Stimulated activated naive CD4-positive, alpha-beta T cell treated with Interleukin-2 at 50 U/mL for 16 hours (primary cell): ENCODE measurements at places on chromosomes 6 and 20.

- no peak for DNase-seq
These were observed 49.4 kb upstream of the FYN start for GRCh38 chr6:111922454-111923297.

DNA sequence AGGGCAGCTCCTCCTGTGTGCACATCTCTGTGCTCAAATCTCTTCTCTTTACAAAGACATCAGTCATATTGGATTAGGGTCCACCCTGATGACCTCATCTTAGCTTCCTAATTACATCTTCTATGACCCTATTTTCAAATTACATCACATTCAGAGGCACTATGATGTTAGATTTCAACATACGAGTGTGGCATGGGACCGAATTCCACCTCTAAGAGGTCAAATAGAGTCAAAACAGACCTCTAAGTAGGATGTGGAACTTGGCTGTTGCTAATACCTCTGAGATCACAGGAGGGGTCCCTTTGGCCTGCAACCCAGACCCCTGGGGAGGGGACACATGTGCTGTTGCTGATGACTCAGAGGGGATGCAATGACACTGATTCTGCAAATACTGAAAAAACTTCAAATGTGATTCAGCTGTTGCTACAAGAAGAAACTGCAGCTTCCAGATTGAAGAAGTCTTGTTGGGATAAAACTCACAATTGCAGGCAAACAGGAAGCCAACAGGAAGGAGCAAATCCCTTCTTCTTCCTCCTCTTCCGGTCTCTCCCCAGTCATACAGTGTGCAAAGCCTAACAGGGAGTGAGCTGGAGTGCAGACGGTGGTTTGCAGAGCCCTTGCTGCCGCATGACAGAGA is 216.2 kb downstream of the MYLK4 start:
- DNase-seq: no peak

DNA sequence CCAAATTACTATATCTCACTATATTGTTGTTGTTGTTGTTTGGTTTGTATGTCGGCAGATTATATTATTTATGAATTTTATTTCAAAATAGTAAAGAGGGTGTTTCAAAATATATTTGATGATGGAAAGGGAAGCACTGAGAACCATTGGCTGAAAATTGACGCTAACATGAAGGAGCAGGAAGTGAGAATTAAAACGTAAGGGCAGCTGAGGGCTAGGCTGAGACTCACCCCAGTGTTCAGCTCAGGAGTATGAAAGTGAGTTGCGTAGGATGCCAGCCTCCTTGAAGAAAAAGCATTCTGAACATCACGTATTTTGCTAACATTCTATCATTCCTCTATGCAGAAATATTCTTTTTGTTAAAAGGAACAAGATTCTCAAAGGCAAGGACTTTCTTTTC is 10.7 kb upstream of the IPCEF1 start:
- no peak for DNase-seq

GRCh38 chr20:11502061-11502460 is 415.6 kb upstream of the BTBD3 start:
- DNase-seq: no peak

DNA sequence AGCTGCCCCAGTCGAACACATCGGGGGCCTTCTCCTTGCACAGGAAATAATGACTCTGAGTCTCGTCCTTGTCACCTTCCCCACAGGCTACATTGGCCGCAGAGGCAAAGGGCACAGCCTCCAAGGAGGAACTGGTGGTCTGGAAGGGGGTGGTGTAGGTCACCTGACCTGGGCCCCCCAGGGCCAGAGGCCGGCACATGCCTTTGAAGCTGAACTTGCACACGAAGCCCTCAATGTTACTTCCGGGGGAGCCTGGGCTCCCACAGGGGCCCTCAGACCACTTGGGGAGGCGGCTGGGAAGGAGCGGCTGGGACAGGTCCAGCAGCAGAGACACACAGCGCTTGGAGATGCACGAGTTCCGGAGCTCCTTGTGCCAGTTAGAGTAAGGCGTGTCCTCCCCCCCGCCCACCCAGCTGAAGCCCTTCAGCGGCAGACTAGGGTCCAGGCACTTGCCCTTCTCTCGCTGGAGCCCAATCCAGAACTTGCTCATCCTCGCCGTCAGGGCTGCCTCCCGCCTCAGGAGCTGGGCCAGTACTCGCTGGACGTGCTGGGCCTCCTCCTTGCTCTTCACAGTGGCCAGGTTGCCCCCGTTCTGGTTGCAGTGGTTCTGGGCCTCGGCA is 578 bp downstream of the CD93 start:
- DNase-seq: no peak
